ENCODE measurements at places on chromosomes 2 and 18.

DNA sequence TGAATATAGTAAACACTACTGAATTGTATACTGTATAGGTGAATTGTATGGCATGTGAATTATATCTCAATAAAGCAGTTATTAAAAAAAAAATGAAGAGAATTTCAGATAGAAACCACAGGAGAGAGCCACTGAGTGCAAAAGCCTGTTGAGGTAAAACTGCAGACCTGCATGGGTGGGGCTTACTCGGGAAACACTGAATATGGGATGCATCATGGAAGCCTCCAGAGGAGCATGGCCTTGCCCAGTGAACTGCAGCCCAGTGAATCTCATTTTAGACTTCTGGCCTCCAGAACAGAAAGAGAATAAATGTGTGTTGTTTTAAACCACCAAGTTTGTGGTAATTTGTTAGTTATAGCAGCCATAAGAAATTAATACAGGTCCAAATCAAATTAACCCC is 15.7 kb downstream of the GPATCH11 start:
- no peak for DNase-seq

GRCh38 chr2:238848691-238848975 is 748 bp downstream of the TWIST2 start:
- no peak for DNase-seq

- DNase-seq, result no peak
Measured at GRCh38 chr2:18346344-18346743, 214.1 kb downstream of the RDH14 start.

GRCh38 chr2:223692191-223692947 is 90.2 kb upstream of the SCG2 start:
- no peak for DNase-seq

- no peak for DNase-seq
Measured at GRCh38 chr2:207107551-207107950, 58.2 kb downstream of the KLF7 start.

DNA sequence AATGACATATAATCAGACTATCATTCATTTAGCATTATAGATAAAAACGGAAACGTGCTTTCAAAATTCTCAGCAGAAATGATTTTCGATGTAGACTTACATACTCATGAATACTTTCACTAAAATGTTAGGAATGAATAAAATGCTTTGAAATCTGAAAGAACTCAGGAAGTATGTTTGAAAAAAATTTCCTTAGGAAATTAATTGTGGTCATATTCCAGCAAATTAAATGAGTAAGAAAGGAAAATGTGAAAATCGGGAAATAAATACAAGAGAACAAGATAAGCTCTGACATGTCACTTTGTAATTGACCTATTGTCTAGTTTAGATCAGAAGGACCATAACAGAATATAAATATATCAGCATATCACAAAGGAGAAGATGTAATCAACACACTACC is 981.0 kb upstream of the CDH2 start:
- DNase-seq, result no peak

GRCh38 chr2:237704501-237705434 is 77.4 kb downstream of the LRRFIP1 start:
- no peak for DNase-seq

- DNase-seq, result no peak
Measured at GRCh38 chr18:21391074-21391673, 149.1 kb downstream of the GREB1L start.

DNA sequence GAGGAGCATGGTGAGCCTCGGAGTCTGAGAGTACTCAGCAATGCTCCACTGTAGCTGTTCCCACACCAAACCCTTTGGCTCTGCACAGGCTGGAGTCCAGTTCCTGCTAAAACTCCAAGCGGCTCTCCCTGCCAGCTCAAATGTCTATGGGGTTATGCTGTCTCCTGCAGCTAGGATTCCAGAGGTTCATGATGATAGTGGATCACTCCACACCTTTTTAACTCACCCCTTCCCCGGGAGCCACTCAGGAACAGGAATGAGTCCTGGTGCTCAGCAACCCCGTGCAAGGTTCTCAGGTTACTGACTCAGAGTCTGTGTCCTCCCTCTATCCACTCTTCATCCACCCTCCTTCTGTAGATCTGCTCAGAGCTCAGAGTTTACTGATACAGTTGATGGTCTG is 410.0 kb downstream of the CDH19 start:
- DNase-seq, result no peak

DNA sequence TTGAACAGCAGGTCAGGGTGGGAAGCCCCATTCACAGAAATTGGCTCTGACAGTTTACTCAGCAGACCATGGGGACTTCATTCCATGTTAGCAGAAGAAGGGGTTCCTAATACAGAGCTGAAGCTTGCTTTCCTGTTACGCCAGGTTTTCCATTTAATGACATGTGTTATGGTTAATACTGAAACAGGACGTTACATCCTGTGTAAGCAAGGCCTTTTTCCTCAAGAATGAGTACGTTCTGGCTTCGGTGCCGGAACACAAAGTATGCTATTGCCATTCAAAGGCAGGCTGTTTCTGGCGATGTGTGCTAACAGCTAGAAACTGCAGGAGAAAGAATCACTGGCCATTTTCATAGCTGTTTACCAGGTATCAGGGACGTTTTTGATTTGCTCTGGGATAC is 190.4 kb downstream of the SNTG2 start:
- no peak for DNase-seq

- no peak for DNase-seq
Measured at GRCh38 chr2:126876631-126877030, 22.1 kb upstream of the TEX51 start.

- DNase-seq, result no peak
Measured at GRCh38 chr2:188437537-188437936, 145.9 kb downstream of the GULP1 start.

GRCh38 chr18:56284319-56284718 is 354.1 kb downstream of the TXNL1 start:
- no peak for DNase-seq

DNA sequence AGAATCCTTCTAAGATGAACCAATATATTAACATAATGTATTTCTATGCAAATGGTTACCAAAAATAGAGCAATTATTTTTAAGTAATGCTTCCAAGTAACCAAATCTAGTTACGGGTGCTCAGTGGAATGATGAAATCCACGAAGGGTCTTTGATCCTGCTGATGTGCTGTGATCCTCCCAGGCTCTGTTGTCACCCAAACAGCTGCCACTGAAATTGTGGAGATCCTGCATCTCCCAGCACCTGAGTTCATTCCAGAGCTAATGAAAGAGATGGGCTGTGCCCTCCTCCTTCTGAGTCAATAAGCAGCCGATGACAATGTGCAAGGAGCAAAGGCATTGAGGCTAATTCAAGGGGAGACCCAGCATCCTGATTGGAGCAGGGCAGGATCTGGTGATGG is 362.4 kb upstream of the SOX11 start:
- DNase-seq, result no peak

DNA sequence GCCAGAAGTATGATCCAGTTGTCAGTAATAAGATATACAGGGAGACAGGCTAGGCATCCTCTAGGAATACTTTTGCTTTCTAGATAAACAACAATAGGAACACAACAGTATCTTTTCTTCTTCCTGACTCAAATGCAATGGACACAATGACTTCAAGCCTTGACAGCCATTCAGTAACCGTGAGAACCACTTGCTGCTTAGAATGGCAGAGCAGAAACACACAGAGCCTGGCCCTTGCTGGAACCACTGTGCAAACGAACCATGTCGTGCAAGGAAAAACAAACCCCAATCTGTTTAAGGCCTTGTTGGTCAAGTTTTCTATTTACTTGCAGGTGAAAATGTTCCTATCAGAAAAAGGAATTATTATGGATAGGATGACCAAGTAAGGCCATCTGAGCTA is 18.8 kb downstream of the TRIP12 start:
- DNase-seq, result no peak

- no peak for DNase-seq
Measured at GRCh38 chr2:59905731-59906130, 647.7 kb downstream of the BCL11A start.

DNA sequence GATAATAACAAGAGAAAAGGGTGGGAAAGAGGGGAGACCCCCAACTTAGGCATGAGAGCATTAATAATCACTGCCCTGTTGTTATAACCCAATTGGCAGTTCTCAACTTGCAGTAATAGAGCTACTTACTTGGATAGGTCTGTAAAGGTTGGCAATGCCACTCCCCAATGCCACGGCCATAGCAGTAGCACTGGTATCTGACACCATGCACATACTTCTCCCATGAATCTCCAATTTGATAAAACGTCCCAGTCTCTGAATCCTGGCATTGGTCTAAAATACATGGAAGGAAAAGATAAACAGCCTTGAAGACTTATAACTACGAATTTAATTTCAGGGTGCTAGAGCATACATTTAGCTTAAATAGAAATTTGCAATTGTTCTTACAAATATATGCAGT is 16.8 kb downstream of the FN1 start:
- no peak for DNase-seq

- DNase-seq, result no peak
Measured at GRCh38 chr2:21821672-21822227, 698.0 kb downstream of the TDRD15 start.

- DNase-seq, result no peak
Measured at GRCh38 chr2:221068123-221068522, 504.0 kb downstream of the EPHA4 start.

GRCh38 chr2:64846177-64846576 is 143.0 kb upstream of the SLC1A4 start:
- no peak for DNase-seq

GRCh38 chr2:128304715-128305554 is 13.7 kb downstream of the HS6ST1 start:
- no peak for DNase-seq

- DNase-seq, result no peak
Measured at GRCh38 chr18:13480571-13481255, 245.6 kb downstream of the FAM210A start.

Measured in T-helper 2 cell (primary cell).